ENCODE measurements at places on chromosomes 2 and 18.

GRCh38 chr2:189179570-189179950, at the start of gene COL5A2:
Gene COL5A2 (minus strand): TSS chr2:189179761. CDS start chr2:189179604, 157 bp downstream.
- DNase-seq = no peak

DNA sequence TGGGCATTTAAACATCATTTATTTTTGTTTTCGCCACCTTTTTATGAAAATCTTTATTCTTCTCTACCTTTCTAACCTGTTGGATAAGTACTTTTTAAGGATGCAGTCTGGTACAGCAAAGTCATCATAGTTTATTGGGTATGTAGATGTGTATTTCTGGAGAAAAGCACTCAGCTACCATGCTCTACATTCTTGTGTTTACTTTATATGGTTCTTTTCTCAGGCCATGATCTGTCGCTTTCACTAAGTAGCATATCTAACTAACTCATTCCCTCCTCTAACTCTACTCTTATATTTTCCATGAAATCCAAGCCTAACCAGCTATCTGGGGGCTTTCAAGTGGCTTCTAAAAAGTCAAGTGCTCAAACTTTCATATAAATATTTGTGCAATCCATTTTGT, 25.3 kb upstream of the SETBP1 start:
- DNase-seq = no peak

GRCh38 chr18:7941533-7941932, 374.4 kb downstream of the PTPRM start:
- DNase-seq = no peak

DNA sequence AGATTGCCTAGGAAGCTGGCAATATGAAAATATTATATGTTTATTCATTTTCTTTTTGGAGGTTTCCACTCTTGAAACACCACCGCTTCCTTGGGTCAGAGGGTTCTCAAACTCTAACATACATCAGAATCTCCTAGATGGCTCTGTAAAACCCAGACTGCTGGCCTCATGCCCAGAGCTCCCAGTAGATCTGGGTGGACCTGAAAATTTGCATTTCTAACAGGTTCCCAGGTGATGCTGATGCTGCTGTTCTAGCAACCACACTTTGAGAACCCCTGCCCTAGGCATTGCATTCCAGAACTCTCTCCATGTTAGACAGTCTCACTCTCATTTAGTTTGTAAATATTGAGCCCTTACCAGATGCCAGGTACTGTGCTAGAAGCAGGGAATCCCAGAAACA, 139.4 kb downstream of the FAM210A start:
- no peak for DNase-seq

- DNase-seq = no peak
Observed at GRCh38 chr2:122682356-122682755, 926.9 kb downstream of the TSN start.

- DNase-seq = no peak
Observed at GRCh38 chr2:231383416-231384108, 11.9 kb upstream of the B3GNT7 start.

DNA sequence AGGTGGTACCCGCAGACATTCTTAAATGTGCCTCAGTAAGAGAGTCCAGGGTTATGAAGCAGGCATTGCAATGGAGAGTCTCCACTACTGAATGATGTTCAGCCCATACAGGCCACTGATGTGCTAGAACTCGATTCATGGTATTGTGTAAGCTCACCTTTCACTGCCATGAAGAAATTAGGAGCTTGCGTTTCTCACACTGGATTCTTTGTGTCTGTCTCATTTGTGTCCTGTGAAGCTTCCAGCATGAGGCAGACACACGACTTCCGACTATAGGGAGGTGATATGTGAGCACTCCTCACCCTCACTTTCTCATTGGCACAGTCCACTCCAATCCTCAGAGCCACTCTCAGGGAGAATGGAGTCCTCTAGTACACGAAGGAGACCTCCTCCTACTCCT, 677.4 kb upstream of the RAB6C start:
- DNase-seq = no peak

DNA sequence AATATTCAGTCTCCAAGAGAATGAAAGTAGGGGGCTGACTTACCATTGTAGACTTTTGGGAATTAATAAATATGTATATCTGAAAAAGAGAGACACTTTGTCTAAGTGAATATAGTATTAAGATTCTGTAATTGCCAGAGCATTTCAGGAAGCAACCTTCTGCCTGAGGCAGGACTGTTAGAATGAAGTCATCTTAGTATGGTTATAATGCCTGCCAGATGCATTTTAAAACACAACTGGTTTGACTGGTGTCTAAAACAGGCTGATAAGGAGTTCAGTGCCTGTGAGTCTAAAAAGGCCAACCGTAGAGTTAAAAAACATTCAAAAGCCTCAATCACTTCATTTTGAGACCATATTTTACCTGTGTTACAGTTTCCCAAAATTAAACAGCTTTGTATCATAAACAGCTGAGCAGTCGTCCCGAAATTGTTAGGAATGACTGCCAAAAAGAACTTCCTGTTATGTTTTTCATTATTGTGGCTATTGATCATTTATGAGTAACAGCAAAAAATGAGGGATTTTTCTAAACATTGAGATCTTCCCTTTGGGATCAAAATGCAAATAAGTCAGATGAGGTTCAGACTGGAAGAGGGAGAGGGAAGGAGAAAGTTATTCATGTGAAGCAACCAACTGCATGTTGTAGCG, 443.9 kb downstream of the PID1 start:
- DNase-seq = no peak

GRCh38 chr2:154375579-154375931, 322.9 kb upstream of the KCNJ3 start:
- DNase-seq = no peak

DNA sequence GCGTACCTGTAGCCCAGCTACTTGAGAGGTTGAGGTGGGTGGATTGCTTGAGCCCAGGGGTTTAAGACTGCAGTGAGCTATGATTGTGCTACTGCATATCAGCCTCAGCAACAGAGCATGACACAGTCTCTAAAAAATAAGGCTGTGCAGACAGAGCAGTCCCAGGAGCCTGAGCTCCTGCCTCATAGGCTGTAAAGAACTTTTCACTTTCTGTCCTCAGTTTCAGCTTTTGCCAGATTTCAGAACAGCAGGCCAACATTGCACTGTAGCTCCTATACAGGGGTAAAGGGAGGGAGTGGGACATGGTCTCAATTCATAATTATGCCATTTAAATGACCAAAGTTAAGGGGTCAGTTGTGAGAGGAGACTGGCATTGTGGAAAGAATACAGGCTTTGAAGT, 150.6 kb downstream of the GALNT1 start:
- DNase-seq = no peak

GRCh38 chr2:20052861-20053281, 1.4 kb upstream of the LAPTM4A start:
- DNase-seq = no peak

DNA sequence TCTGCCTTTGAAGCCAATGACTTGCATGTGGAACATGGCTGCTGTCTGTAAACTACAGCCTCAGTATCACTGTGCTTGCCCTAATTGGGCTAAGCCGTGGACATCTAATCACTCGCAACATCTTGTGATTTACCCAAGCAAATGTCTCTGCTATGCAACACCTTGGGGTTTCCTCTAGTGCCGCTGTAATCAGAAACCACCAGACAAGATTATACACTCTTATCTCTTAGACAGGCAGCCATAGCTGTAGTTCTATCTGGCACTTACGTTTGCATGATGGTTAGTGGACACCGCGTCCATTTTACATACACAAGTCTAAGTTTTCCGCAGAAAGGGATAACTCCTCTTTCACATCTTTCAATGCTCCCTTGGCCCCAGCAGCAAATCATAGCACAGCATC, 204.3 kb upstream of the CCDC68 start:
- DNase-seq = no peak

DNA sequence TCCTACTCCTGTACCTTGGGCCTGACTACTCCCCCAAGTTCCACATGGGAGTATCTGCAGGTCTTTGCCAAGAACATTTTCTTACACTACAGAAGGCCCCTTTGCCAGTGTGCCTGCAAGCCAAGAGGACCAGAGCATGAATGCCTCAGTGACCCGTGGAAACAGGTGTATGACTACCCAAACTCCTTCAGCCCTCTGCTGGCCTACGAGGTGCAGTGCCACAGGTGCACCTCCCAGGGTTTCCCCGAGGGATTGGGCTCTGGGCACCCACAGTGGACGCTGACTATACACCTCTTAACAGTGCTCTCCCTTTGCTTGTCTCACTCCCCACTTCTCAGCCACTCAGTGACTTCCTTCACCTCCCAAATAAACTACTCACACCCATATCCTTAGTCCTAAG, 91.4 kb downstream of the COL6A3 start:
- DNase-seq = no peak

DNA sequence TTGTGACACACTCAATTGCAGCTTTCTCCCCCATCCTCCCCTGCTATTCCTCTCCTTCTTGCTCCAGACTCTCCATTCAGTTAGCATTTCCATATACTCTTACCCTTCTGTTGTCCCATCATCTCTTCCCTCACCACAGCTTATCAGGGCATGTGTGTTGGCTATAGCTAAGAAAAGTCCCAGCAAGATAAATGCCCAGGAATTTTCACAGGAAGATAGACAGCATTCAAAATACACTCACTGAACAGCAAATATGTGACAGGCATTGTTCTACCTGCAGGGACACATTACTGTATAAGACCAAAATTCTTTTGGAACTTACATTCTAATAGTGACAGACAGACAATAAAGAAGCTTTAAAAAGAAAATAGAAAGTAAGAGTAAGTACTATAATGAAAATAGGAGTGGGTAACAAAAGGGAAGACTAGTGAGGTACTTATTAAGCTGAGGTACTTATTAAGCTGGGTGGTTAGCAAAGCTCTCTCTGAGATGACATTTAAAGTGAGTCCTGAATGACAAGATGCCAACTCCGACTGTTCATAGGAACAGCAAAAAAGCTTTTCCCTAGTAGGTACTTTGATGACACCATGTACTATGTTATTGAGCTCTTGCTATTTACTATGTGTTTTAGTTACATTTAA, 86.2 kb downstream of the CHN1 start:
- no peak for DNase-seq

DNA sequence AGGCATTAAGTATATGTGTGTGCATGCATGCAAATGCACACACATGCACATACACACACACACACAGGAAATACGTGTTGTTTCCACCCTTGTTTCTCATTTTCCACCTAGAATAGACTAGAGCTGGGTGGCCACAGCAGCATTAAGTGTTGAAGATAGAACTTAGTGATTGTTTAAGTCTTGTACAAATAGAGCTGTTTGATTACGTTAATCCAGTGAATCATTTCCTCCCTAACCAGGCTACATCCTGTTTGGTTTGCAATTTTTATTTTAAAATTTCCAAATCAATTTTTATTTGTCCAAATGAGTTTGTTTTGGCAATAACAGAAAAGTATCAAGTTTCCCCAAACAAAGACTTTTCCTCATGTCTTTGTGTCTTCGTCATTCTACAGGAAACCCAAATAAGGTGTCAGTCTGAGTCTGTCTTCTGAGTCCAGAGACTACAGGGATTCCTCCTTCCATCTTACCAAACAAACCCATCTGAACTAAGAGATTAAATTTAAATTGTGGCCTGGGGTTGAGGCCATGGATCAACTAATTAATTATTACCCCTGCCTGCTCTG, 74.6 kb upstream of the GALNT5 start:
- DNase-seq = no peak

GRCh38 chr2:88261725-88262124, 91.6 kb downstream of the THNSL2 start:
- no peak for DNase-seq
